Fibroblast of upper back skin (primary cell): ENCODE measurements at places on chromosomes 5 and 9.
A peak's percentile ranks its signal among the peaks of the same experiment; 100 is the strongest.

- peak; percentile 96 for DNase-seq
Observed at GRCh38 chr9:101376111-101376848, 8.5 kb downstream of the BAAT start.

DNA sequence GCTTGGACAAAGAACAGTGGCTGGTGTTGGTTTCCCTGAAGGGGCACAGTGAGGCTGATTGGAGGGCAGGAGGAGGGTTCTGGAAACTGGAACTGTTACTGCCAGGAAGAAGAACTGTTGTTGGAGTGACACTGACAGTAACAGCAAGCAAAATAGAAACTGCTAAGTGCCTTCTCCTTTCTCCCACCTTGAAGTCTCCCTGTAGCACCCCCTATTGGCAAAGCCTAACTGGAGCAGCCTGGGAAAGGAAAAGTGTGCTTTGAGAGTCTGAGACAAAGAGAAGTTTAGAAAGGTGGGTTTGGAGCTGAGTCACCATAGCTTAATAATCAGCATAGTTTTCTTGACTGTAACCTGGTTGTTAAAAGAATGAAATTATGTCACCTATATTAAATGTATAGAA lies 2.5 kb upstream of the TMEM174 start:
- no peak for DNase-seq

DNA sequence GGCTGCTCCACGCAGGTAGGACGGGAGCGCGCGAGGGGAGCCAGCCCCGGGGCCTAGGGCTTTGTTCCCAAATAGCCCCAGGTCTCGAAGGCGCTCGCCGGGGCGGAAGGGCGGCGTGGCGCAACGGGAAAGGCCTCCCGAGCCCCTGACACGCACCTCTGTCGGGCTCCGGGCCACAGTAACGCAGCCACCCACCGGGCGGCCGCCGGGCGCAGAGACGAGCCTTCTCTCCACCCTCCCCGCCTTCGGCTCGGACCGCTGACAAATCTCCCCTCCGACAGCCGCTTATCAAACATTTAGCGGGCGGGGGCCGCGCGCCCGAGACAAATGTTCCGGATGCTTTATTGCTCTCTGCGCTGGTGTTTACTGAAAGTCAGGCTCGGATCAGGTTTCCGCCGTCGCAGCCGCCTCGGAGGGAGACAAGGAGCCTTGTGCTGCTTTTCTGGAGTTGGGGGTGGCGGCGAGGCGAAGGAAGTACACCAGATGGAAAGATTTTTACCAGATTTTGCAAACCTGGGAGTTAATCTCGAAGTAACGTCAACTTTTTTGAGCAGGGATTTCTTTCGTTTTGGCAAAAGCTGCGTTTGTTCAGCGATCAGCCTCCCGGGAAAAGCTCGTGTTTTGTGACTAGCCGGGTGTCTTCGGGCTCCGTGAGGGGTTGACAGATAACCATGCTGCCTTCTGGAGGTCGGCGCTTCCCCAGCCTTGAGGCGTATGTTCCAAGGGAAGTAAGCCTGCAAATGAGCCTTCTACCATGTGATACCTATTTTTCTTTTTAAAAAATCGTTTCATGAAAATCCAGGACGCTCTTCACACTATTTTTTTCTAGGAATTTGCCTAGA lies 950 bp downstream of the RGMB start:
- DNase-seq = peak; percentile 64

- no peak for DNase-seq
Observed at GRCh38 chr9:135951889-135952663, 9.1 kb downstream of the UBAC1 start.

- DNase-seq = peak; percentile 96
Observed at GRCh38 chr9:115250621-115251032, 132.7 kb upstream of the TNC start.
